ENCODE measurements at places on chromosomes 3 and 15.

GRCh38 chr15:31091481-31091880 is 10.0 kb downstream of the TRPM1 start:
- DNase-seq = no peak

GRCh38 chr3:24678421-24678865 is 183.8 kb upstream of the THRB start:
- no peak for DNase-seq

DNA sequence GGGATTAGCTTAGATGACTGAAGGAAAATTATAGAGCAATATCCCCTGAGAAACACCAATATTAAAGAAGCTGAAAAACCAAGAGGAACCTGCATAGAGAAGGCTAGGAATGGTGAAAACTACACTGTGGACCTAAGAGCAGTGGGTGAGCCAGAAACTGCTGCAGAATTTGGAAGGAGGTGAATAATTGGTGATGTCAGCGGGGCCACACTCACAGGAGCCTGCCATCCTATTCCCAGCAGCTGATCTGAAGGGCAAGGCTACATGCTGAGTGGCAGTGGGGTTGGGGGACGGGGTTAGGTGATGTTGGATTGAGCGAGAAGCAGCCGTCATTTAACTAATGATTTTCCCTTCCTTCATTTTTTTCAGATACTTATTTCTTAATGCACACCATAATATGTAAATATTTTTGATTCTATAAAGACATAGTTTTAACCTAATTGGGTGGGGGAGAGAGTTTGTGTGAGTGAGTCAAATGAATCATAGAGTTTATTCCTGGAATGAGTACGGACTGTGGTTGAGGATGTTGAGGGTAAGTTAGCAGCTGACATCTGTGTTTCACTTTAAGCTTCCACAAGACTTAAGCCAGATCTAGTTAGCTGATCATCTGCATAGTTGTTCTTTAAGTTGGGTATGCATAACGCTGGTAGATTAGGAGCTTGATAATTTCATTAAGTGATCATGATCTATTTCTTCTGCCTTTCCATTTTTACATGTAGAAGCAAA is 222.8 kb downstream of the PTPRG start:
- DNase-seq = no peak

DNA sequence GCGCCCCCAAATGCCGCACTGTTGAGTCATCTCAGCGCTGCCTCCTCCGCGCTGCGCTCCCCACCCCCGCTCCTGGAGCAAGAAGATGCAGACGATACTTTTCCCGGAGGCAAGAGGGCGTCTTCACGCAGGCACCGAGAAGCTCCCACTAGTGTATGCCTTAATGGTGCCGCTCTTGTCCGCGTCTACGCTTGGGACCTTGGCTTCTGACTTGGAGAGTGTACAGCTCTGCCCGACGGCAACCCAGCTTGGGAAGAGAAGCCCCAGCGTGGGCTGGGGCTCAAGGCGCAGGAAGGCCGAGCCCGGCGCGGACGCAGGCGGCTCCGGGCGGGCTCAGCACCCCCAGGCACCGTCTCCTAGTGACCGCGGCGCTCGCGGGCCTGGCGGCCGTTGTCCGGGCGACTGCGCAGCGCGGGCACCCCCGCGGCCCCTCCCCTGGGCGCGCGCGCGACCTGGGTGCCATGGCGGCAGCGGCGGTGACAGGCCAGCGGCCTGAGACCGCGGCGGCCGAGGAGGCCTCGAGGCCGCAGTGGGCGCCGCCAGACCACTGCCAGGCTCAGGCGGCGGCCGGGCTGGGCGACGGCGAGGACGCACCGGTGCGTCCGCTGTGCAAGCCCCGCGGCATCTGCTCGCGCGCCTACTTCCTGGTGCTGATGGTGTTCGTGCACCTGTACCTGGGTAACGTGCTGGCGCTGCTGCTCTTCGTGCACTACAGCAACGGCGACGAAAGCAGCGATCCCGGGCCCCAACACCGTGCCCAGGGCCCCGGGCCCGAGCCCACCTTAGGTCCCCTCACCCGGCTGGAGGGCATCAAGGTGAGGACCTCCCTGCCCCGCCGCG is at the start of gene P4HTM:
TSS of gene P4HTM (plus strand) at position 446 of the 840 bp plus-strand sequence. CDS start at position 462, 16 bp downstream.
- no peak for DNase-seq

- no peak for DNase-seq
Measured at GRCh38 chr3:196220991-196221390, 4.7 kb downstream of the SLC51A start.

GRCh38 chr3:103295974-103296570 is 861.3 kb downstream of the ZPLD1 start:
- no peak for DNase-seq

DNA sequence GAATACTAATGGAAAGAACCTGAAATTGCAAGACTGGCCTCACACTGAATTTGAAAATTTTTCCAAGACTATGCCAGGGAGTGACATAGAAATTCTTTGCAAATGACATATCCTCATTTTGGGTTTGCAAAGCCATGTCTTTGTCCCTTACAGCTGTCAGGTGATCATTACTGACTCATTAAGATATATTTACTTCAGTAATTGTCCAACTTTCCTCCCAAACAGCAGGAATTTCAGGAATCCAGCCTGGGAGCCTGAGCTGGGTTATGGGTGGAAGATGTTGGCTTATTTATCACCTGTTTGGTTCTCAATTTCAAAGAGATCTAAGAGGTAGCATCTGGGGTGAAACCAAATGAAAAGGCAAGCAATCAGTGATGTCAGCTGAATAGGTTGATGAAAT is 111.6 kb upstream of the ACP3 start:
- DNase-seq = no peak

DNA sequence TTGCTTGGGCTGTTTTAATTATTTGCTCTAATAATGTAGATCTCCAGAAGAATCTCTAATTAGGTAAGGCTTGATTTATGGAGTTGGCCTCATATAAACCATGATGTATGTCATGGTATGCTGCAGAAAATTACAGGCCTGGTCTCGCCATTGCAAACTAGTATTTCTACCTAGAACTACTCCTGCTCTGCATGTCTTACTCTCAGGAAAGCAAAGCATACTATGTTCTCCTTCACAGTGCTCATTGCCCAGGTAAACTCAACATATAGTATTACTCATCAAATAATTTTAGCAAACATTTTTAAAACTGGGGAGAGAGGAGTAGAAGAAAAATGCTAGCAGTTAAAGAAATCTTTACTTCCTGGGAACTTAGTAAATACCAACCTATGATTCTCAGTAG is 90.7 kb downstream of the FILIP1L start:
- no peak for DNase-seq

DNA sequence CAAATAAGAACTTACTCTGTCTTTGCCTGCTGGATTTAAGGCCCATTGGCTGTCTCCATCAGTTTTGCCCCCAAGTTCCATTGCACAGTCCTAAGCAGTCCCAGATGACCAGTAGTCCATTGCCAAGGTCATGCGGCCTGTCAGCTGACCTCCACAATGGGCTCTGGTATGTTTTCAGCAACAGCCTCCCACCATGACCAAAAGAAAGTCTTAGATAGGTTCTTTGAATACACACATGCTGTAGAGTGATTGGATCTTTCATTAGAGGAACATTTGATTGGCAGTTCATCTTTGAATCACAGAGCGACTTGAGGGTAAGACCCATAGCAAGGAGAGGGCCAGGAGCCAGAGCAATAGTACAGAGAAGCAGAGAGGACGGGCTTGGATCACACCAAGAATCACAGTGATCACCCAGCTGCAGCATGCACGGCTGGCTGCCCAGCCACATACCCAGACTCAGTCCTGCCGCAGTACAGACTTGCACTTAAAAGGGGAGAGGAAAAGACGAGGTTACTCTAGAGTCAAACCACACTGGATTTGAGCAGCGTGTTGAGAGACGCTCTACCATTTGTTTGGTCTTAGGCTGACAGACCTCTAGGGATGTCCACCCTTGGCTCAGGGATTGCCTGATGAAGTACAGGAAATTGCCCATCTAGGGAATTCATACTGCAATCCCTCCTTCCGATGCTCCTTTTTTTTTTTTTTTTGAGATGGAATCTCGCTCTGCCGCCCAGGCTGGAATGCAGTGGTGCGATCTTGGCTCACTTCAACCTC is 50.4 kb downstream of the APH1B start:
- no peak for DNase-seq

GRCh38 chr3:77262361-77262760 is 222.5 kb downstream of the ROBO2 start:
- DNase-seq = no peak

DNA sequence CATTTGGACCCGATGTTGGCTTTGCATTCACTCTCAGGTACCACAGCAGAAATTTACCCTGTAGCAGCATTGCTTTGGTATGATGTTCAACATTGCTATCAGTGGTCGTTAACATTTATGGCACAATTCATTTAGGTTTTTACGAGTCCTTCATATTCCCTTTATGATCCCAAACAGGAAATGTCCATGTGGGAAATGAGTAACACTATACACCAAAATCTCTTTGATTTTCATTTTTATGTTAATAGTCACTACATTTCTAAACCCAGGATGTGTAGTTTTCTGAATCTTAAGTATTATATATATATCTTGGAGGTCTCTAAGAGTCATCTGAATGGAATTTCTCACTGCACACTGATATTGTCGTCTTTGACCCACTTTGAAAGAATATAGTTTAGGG is 78.5 kb upstream of the RBMS3 start:
- DNase-seq = no peak

DNA sequence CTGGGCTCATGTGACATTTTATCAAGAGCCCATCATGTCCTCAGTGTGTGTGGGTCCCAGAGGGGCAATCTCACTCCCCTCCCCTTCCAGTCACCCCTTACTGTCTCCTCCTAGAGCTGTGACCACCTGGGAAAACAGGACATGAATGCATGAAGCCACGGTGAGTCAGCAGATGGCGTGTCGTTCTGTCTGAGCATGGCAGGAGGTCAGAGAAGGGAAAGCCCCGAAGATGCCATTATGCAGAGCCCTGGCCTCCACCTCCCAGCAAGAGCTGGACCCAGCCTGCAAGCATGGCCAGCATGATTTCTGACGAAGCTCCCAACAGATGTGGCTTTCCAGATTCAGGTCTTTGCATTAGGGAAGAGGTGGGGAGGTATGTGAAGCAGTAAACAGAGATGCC is 118.5 kb downstream of the TLE3 start:
- DNase-seq = no peak

GRCh38 chr15:69662645-69663000 is 210.0 kb downstream of the RPLP1 start:
- no peak for DNase-seq

All from NCI-H2081 treated with DMSO at 0.1 percent for 48 hours (cell line).